NCI-H2029 (cell line): ENCODE measurements at places on chromosomes 13 and 19.
A peak's percentile ranks its signal among the peaks of the same experiment; 100 is the strongest.

GRCh38 chr13:27965343-27965739 lies 3.8 kb downstream of the CDX2 start:
- DNase-seq, result no peak

DNA sequence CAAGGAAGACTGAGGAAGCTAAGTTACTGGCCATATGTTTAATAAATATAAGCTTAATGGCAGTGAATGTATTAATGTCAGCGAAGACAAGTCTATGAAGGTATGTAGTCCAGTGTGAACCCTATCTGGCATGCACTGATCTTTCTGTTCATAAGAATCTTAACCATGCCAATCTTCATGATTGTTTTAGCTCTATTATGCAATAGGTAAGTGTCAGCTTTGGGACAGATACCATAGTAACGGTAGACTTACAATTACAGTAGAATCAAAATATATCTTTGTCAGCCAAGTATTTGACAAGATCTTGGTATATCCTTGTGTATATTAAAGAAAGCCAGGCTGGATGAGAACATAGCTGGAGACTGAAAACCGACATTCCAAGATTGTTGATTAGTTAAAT lies 428.5 kb downstream of the SPRY2 start:
- DNase-seq, result no peak

GRCh38 chr13:99959540-99960230 lies 11.9 kb downstream of the ZIC5 start:
- no peak for DNase-seq

GRCh38 chr13:108996430-108996829 lies 367.0 kb downstream of the MYO16 start:
- no peak for DNase-seq

DNA sequence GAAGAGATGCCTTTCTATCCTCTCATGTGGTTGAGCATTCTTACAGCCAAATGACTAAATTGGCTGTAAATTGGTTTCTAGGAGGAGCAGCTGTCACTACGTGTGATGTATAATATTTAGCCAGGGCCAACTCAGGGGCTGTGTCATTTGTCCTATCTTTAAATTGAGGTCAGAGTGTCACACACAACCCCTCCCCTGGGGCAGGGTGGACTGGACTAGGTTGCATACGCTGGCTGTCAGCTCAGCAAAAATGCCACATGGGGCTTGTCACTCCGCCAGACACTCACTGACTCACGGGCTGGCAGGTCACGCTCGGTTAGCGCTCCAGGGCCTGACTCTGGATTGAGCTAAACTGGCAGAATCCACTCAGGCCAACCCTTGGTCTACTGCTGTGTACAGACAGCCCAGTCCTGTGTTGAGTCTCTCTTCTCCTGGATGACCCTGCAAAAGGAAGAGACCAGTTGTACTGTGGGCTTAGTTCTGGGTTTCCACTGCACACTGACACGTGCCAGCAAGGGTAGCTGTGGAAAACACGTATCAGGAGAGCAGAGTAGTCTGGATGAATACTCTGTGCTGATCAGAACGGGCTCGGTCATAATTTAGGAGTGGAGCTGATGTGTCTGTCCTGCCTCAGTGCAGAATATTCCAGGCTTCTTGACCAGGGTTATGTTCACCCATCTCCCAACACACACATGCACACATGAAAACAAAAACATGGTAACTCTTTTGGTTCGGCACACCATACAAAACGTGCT lies 29.1 kb downstream of the SHISA2 start:
- DNase-seq, result peak; percentile 64

GRCh38 chr13:79458436-79458835 lies 22.5 kb upstream of the NDFIP2 start:
- DNase-seq, result no peak

DNA sequence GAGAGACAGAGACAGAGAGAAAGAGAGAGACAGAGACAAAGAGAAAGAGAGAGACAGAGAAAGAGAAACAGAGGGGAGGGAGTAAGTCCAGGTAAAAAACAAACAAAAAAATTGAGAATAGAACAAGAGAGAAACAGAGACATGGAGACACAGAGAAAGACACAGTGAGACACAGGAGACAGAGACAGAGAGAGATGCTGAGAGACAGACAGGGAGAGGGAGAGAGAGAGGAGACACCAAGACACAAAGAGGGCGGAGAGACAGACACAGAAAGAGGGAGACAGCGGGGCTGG lies 5.8 kb upstream of the PROZ start:
- no peak for DNase-seq

DNA sequence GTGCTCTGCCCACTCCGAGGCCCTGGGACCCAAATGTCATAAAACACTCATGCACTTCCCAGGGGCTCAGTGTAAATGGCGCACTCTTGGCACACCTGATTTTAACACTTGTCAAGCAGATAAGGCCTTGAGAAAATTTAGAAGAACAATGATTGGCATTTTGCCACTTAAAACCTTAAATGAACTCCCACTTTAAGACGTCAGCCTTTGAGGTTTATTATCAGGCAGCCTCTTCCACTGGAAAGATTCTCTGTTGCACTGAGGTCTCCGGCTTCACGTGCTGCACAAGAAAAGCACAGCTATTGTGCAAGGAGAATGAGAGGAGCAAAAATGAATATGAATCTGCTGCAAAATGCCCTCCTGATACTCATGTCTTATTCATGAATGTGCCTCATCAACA lies 38.5 kb upstream of the ATP11A start:
- no peak for DNase-seq
